Stimulated activated CD4-positive, alpha-beta T cell treated with anti-CD3 and anti-CD28 coated beads, Interleukin-1b, Interleukin-23, amount 100 ng/mL, for 24 hours (primary cell): ENCODE measurements at places on chromosomes 3 and 15.
A peak's percentile ranks its signal among the peaks of the same experiment; 100 is the strongest.

GRCh38 chr3:59772416-59773408 lies 722.9 kb upstream of the CFAP20DC start:
- no peak for DNase-seq

GRCh38 chr3:34157491-34157890 lies 359.1 kb downstream of the PDCD6IP start:
- DNase-seq: no peak

DNA sequence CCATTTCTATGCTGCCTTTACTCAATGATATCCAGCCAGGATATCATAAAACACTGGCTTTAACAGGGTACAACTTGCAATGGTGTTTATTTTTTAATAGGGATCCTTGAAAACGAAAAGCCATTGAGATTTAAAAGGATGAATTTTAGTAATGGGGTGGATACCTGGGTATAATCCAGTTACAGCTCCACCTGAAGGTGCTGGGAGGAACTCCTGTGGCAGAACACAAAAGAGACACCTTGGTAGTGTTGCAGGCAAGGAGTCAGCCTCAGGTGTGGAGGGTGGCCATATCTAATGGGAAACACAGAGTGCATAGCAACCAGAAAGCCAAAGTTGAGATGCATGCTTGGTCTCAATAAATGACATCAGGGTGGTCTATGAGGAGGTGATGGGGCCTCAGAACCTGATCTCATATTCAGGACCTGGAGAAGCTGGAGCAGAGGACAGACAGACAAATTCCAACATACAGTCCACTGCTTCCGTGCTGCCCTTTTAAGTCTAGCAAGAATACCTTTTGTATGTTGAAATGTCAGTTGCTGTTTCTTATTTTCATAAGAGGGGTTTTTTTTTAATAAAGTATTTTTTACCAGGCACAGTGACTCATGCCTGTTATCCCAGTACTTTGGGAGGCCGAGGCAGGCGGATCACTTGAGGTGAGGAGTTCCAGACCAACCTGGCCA lies 12.0 kb upstream of the PAQR9 start:
- DNase-seq: no peak

GRCh38 chr3:194739498-194740284 lies 54.0 kb downstream of the FAM43A start:
- DNase-seq: no peak

GRCh38 chr15:33310481-33311311 lies at the start of gene RYR3:
TSS of gene RYR3 (plus strand) at chr15:33310967. CDS start at chr15:33311046, 79 bp downstream.
- DNase-seq: no peak

- no peak for DNase-seq
Observed at GRCh38 chr3:126713199-126713598, 9.2 kb downstream of the CHCHD6 start.

DNA sequence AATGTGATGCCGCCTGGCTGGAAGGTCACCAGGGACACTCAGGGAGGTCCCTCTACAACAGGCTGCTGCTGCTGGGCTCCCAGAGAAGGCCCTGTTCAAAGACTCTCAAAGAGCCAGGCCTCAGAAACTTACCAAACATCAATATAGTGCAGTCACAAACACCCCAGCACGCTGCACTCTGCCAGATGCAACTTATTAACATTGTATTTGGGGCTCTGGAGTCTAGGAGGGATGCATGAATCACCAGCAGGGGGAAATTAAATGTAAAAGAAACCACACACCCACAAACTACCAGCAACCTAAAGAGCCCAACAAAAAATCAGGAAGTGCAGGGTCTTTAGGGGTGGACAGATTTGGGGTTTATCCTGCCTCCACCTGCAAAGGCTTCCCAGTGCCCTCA lies 74.6 kb upstream of the SPATA12 start:
- DNase-seq: no peak

DNA sequence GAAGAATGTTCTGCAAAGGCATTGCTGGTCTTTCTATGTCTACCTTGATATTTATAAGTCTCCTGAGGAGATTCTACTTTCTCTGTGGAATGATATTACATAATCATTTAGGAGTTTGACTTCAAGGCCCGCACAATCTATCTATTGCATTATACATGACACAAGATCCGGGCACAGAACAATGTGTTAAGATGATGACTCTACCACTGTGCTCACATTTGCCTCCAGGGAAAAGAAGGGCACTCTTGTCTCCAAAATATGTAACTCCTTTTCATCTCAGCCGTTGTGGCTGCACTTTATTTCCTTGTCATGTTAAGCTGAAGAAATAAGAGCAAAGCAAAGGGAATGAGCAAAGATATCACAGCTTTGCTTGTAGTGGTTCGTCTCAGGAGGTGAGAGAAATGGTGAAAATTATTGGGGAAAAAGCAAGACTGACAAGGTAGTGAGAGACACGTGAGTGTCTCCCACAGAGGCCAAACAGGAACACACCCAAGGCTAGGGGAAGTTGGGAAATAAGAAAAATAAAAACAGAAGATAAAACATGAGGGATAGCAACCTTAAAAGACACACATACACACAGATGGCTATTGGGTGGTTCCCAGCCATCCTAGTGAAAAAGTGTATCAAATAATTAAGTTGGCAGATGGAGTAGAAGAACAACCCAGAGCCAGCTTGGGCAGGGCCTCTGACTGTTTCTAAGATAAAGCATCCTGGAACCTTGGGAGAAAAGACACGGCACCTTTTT lies 184.3 kb downstream of the P3H2 start:
- no peak for DNase-seq

DNA sequence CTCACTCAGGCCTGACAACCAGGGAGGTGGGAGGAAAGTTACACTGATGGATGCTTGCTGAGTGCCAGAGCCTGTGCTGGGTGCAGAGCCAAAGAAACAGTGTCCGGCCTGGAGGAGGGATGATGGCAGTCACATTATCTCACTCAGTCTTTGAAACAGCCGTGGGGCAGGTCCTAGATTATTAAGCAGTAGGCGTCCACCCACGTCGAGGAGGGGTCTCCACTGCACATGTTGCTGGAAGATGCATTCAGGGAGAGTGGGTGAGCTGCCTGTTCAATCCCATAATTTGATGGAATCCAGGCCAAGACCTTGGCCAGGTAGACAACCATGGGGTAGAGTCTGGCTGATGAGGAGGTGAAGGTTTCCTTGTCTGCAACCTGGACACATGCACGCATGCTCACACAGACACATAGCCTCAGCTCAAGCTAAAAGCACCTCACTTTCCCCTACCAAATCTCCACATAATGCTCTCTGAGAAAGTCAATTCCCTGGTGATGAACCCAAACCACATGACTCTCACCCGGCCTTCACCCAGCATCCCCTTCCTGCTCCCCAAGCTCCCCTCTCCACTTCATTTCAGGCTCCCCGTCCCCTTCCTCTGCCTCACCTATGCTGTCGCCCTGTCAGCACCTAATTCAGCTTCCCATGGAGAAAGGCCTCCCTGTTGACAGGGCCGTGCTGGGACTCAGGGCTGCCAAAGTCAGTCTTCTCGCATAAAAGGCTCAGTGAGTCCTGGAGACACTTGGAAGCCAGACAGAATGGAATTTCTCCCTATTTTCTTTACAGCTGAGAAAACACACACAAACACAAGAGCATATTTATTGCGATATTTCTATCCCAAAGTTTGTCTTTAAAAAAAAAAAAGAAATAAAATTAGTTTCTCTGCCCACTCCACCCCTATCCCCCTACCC lies 29.8 kb downstream of the ACAN start:
- no peak for DNase-seq

DNA sequence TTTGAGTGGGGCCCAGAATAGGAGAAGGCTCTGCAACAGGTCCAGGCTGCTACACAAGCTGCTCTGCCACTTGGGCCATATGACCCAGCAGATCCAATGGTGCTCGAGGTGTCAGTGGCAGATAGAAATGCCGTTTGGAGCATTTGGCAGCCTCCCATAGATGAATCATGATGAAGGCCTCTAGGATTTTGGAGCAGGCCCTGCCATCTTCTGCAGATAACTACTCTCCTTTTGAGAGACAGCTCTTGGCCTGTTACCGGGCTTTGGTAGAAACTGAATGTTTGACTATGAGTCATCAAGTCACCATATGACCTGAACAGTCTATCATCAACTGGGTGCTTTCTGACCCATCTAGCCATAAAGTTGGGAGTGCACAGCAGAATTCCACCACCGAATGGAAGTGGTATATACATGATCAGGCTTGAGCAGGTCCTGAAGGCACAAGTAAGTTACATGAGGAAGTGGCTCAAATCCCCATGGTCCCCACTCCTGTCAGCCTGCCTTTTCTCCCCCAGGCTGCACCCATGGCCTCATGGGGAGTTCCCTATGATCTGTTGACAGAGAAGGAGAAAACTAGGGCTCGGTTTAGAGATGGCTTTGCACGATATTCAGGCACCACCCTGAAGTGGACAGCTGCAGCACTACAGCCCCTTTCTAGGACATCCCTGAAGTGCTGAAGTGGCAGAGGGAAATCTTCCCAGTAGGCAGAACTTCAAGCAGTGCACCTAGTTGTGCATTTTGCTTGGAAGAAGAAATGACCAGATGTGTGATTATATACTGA lies 971.4 kb downstream of the MCTP2 start:
- no peak for DNase-seq

DNA sequence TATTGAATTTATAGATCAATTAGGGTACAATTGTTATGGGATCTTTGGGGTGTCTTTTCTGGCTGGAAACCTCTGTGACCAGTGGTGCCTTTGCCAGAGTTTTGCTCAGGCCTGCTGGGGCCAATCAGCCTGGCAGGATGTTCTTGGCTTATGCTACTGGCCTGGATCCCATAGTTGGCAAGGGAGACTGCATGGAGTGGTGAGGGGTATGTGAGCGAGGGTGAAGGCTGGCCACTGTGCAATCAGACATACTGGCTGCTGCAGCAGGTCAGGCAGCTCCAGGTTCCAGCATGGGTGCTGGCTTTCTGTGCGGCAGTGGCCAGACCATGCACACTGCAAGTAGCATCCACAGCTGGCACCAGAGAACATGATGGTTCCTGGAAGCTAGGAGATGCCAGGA lies 1053.2 kb upstream of the GBE1 start:
- DNase-seq: no peak

GRCh38 chr3:126134219-126134975 lies 46.0 kb downstream of the ALDH1L1 start:
- peak; percentile 29 for DNase-seq

- DNase-seq: no peak
Observed at GRCh38 chr3:27900316-27900715, 178.2 kb upstream of the EOMES start.

DNA sequence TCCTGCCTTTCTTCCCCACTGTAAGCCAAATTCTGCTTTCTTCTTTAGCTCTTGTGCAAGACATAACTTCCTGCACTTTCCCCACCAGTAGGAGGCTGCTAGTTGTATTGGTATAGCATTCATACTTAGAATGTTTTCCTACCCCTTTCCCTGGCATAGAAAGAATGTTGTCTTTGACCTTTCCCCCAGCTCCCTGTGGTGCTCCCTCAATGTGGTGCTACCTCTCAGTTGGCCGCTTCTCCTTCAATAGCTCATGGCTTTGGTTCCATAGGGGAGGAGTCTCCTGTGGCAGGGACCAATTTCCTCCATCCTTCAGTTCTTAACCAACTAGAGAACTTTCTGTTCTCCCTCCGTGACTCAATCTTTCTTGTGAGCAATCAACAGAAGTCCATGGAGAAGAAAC lies 67.5 kb upstream of the AKAP13 start:
- no peak for DNase-seq

- no peak for DNase-seq
Observed at GRCh38 chr3:184135911-184136260, 728 bp downstream of the EIF2B5 start.

DNA sequence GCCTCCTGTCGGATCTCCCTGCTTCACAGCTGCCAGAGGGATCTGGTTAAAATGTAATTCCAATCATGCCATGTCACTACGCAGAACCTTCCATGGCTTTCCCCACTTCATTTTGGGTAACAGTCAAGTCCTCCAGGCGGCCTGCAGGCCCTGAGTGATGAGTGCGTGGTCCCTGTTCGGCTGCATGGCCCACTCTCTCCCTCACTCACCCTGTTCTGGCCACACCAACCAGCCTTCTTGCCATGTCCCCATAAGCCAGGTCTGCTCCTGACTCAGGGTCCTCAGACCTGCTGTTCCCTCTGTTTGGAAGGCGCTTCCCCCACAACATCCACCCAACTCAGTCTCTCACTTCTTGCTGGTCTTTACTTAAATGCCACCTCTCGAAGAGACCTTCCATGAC lies 41.6 kb upstream of the LINGO1 start:
- no peak for DNase-seq

- no peak for DNase-seq
Observed at GRCh38 chr15:91348752-91349500, 248.9 kb downstream of the SV2B start.

DNA sequence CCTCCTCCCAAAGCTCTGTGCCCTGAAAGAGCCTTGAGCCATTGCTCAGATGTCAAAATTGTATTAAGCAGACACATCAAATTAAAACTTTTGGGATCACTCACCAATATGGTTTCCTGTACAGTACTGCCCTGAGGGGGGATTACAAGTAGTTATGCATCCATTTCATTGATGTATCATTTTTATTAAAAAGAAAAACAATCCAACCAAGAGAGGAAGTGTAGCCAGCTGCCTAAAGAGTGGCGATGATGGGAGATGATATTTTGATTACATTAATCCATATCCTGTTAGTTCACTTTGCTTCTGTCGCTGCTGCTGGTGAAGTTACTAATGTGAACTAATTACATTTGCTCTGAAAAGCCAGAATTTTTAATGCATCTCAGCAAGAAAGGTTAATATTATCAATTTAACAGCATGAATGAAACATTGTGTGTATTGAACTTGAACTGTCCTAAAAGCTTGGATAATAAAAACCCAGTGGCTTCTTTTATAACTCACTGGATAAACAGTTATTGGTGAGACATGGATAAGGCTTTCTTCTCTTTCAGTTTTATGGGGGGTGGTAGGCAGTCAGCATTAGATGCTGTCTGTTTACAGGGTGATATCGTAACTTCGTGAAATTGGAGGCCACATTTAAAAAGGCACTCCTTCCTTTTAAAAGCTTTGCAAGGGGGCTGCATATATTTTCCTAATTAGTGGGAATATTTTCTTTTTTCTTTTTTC lies 87.7 kb downstream of the IGF1R start:
- DNase-seq: no peak

GRCh38 chr3:13064964-13065363 lies 8.3 kb downstream of the IQSEC1 start:
- DNase-seq: no peak

GRCh38 chr15:41024131-41024530 lies 70.9 kb downstream of the CHAC1 start:
- DNase-seq: no peak

DNA sequence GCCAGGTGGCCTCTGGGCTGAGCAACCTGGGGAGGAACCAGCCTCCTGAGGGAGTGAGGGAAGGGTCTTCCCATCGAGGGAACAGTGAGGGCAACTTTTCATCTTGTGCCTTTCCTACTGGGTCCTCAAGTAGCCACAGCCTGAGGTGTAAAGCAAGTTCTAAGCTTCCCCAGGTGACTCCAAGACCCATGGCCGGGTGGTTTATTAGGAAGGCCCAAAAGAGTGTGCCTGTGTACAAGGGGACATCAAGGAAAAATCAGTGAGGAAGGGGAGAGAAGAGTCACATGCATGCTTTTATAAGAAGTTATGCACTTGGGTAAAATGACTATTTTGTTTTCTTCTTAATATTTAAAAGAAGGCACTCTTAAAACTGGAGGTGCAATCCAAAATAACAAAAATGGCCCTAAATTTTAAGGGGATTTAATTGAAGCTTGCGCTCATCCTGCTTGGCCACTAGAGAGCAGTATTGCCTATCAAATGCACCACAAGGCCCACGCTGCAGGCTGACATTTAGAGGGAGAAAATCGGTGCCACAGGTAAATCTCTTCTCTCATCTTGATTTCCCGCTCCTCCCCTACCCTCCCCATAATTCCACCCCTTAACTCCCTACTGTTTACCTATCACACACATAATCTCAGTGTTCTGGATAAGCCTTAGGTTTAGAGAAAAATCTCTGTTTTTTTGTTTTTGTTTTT lies 6.7 kb downstream of the NANOGP8 start:
- DNase-seq: peak; percentile 4

GRCh38 chr15:60582370-60583036 lies 103.6 kb upstream of the ICE2 start:
- no peak for DNase-seq
